ENCODE measurements at places on chromosomes 2 and 18. TPM values are rescaled to one million over a fixed set of nuclear protein-coding genes. Genes with fewer than 3 reads are reported as not detected.

DNA sequence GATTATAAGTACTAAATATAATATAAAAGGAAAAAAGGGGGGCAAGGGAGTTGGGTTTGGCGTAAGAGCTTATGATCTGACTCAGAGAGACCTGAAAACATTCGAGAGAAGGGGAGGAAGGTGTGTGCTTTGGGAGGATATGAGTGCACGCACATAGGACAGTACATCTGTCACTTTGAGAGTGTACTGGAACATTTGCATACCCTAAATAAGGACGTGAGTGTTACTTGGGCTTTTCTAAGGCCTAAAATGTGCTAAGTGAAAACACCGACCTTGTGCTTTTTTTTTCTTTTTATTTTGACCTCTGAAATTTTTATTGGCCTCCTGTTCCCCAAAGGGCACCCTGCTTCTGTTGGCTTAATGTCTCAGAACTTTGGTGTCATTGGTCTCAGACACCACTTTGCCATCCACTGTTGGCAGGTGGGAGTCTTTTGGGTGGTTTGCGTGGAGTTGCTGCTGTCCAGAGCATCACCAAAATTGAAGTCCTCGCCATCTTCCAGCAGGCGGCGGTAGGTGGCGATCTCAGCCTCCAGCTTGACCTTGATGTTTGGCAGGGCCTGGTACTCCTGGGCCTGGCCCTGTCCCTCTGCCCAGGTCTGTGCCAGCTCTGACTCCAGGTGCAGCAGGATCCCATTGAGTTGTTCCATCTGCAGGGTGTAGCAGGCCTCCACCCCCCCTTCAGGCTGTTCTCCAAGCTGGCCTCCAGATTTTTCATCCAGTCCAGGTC, 57.7 kb downstream of the CD28 start:
- H3K27me3 ChIP-seq, result peaks cover 4% of the 10 kb centered on the region
- H3K27ac ChIP-seq, result no peak overlapping the region
- no peak for DNase-seq
- H3K4me3 ChIP-seq, result no peak overlapping the region

GRCh38 chr18:80108121-80108536, 933 bp upstream of the ADNP2 start:
- H3K27ac ChIP-seq, result no peak overlapping the region
- no peaks in the 10 kb centered on the region for H3K27me3 ChIP-seq
- no peak overlapping the region for H3K4me3 ChIP-seq
- no peaks in the 10 kb centered on the region for H3K36me3 ChIP-seq
- DNase-seq, result no peak

GRCh38 chr2:144834998-144835633, 315.2 kb upstream of the ZEB2 start:
- no peaks in the 10 kb centered on the region for H3K36me3 ChIP-seq
- no peak for DNase-seq
- no peak overlapping the region for H3K4me3 ChIP-seq
- no peaks in the 10 kb centered on the region for H3K27me3 ChIP-seq
- peaks cover 4% of the 10 kb centered on the region for H3K4me1 ChIP-seq
- no peak overlapping the region for H3K27ac ChIP-seq

The C2orf81 gene
- total RNA-seq, result 3.7 TPM

The SETBP1 gene
- 83.3 TPM for total RNA-seq

- no peak for DNase-seq
- H3K4me1 ChIP-seq, result peaks cover 10% of the 10 kb centered on the region
- H3K36me3 ChIP-seq, result no peaks in the 10 kb centered on the region
- H3K27me3 ChIP-seq, result peaks cover under 1% of the 10 kb centered on the region
- no peak overlapping the region for H3K27ac ChIP-seq
These were observed 5.7 kb downstream of the SMC6 start for GRCh38 chr2:17747684-17748452.

- no peaks in the 10 kb centered on the region for H3K27me3 ChIP-seq
- H3K27ac ChIP-seq, result no peak overlapping the region
- H3K4me3 ChIP-seq, result no peak overlapping the region
- no peak for DNase-seq
These were observed 198.9 kb downstream of the LRATD1 start for GRCh38 chr2:14831458-14831857.

The LRRC30 gene
- total RNA-seq, result not detected

The TACR1 gene
- 0.17 TPM for total RNA-seq

The CCDC74A gene
- 0.54 TPM for total RNA-seq

DNA sequence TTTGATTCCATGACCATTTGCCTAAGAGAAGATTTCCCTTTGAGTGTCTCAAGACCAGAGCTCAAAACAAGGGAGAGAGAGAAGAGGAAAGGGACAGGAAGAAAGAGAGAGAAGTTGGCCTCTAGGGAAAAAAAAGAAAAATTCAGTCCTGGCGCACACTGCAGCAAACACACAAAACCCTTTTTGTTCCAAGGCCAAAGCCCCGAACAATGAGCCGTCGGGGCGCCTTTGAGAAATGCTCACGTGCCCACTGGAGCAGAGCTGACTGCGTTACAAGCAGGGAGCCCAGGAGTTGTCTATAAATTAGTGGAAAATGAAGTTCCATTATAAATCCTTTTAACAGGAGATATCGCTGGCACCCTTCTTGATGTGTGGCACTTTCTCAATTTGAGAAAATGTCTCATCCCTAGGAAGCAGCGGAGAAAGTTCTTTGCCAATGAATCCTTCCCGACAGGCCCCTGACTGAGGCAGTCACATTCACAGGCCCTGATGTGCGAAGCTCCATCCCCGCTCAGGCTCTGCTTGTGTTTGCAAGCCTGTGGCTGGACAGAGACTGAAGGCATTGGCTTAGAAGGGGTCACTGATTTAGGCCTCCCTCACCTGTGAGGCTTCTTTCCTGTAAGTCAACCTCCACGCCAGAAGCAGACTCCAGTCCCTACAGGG, 32.1 kb upstream of the NCKAP5 start:
- no peaks in the 10 kb centered on the region for H3K36me3 ChIP-seq
- DNase-seq, result no peak
- H3K4me3 ChIP-seq, result no peak overlapping the region
- H3K27me3 ChIP-seq, result peaks cover 2% of the 10 kb centered on the region
- H3K4me1 ChIP-seq, result no peaks in the 10 kb centered on the region

DNA sequence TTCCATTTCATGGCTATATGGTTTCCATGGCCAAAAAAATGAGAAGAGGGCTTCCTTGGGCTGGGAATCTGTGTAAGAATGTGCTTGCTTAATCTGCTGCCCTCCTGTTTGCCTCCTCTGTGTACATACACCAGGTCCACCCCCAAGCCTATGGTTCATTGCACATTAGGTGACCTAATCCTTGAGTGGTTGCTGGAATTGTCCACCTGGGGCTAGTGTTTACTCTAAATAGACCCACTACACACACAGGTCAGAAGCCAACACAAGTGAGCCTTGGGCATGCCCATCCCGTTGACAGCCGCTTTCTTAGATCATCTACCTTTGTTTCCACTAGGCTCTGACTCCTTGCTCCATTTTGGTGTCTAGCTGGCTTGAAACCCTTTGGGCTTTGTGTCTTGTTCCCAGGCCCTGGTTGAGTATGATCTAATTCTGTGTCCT, 59.2 kb upstream of the ATL2 start:
- H3K27me3 ChIP-seq, result peaks cover 8% of the 10 kb centered on the region
- H3K4me1 ChIP-seq, result peaks cover 26% of the 10 kb centered on the region
- DNase-seq, result no peak
- no peaks in the 10 kb centered on the region for H3K36me3 ChIP-seq
- no peak overlapping the region for H3K4me3 ChIP-seq

DNA sequence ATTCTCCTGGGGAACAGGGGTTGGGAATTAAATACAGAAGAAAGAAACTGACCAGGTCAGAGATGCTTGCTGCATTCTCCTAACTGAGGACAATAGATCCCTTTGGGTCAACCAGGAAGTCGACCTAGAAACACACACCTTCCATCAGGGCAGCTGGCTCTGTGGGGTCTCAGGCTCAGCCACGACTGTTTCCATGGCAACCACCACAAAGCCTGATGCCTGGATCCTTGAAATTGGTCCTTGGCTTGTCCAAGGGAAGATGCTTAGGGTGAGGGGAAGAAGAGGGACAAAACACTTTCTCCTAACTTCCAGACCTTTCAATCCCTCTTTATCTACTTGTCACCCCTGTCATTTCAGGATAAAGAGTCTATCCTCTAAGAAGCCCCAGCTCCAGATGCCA, 194.4 kb downstream of the ALK start:
- H3K27ac ChIP-seq, result no peak overlapping the region
- peaks cover 2% of the 10 kb centered on the region for H3K4me1 ChIP-seq
- no peak overlapping the region for H3K4me3 ChIP-seq
- H3K36me3 ChIP-seq, result no peaks in the 10 kb centered on the region

The NABP1 gene
- 13.0 TPM for total RNA-seq

The PMAIP1 gene
- total RNA-seq, result 12.6 TPM

The LIPG gene
- total RNA-seq, result 10.2 TPM
